Uterus (tissue), 4 donors: ENCODE measurements at places on chromosomes 3 and 15. TPM values are rescaled to one million over a fixed set of nuclear protein-coding genes. Genes with fewer than 3 reads are reported as not detected.

- DNase-seq: no peak
Observed at GRCh38 chr15:100766243-100767000, 113.2 kb upstream of the ALDH1A3 start.

GRCh38 chr3:55719006-55719405 lies 231.9 kb upstream of the WNT5A start:
- no peak for DNase-seq

- no peak for DNase-seq
Observed at GRCh38 chr15:87033056-87033455, 953.4 kb downstream of the AGBL1 start.

GRCh38 chr15:58213587-58214338 lies 75.6 kb downstream of the AQP9 start:
- no peak for DNase-seq

GRCh38 chr3:177569193-177569592 lies 371.9 kb upstream of the TBL1XR1 start:
- DNase-seq: no peak

DNA sequence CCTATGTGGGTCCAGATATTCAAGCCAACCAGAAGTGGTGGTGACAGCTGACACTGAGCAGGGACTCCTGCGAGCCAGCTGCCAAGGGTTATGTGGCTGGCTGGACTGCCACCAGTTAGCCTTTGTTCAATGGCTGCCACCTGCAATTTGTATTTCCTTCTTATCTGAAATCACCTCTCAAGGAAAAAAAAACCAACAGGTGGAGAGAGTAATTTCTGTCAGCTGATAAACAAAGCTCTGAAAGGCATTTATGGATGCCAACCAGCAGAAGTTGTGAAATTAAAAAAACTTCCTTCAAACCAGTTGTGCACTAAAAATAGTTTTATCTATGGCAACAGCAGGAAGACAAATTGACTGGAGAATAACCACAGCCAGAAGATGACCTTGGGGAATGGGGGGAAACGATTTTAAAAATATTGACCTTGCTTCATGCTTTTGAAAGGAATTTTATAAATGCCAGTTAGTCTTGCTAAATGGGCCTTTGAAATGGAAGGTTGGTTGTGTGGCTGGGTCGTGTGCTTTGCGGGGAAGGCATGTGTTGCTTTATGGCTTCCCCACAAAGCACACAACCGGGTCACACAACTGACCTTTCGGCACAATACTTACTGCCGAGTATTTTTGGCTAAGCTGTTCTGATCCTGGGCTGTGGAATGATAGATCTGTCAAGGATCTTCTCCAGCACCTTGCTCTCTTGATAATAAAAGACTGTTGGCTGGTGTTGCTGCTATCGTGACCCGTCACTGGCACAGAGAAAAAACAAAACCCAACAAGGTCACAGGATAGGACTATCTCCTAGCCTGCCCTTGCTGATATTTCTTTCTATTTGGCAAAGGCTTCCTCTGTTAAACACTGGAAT lies 3.5 kb downstream of the MYZAP start:
- DNase-seq: no peak

DNA sequence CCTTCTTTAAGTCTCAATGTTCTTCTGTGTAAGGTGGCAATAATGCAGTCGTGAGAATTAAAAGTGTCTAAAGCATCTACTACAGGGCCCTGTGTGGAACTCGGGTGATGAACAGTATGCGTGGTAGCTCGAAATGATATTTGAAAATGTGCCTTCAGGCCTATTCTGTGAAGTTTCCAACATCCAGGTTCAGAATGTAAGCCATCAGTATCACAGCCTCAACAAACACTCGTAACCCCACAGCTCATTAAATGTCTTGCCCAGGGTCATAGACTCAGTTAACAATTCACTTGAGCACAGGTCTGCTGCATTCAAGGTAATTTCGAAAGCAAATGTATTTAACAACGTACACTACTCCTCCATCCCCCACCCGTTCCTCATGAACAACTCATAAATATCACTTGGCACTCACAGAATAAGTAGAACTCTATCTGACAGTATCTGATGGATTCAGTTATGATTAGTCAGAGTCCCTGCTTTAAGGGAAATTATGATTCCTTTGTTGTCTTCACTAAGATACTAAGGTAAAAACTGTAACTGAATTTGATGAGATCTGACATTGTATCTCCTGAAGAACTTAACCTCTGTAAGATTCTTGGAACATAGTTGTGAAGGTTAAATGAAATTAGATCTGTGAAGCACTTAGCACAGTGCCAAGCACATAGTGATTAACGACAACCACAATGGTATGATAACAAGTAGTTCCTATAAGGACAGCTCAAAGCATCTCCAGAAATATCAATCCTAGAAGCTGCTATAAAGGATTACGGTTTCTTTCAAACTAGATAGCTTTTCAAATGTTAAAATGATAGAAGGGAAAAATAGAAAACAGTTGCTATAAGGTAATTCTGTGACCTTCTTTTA lies 642.3 kb downstream of the TBL1XR1 start:
- DNase-seq: no peak

- DNase-seq: no peak
Observed at GRCh38 chr15:80007532-80007931, 36.5 kb upstream of the BCL2A1 start.

DNA sequence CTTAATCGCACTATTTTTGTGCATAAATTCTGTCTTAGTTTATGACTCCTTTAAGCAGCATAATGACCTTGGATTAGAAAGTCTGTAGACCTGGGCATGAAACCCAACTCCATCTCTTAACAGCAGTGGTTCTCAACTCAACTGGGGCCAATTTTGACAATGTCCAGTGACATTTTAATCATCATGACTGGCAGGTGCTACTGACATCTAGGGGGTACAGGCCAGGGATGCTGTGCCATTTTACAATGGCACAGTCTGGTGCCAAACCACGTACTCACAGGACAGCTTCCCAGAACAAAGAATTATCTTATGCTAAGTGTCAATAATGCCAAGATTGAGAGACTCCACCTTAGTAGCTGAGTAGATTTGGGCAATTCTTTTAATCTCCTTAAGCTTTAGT lies 405.0 kb downstream of the NTRK3 start:
- DNase-seq: no peak

The CLDN11 gene
- 5.4 TPM for total RNA-seq

The PGBD4 gene
- 1.8 TPM for total RNA-seq

The PRSS50 gene
- 0.55 TPM for total RNA-seq

The LARP6 gene
- total RNA-seq: 11.9 TPM
